ENCODE measurements at places on chromosomes 12 and 14.

- no peak overlapping the region for H3K27ac ChIP-seq
- DNase-seq, result peak; percentile 66
- H3K36me3 ChIP-seq, result peaks cover 40% of the 10 kb centered on the region
- no peaks in the 10 kb centered on the region for H3K27me3 ChIP-seq
These were observed 5.9 kb downstream of the PSMB5 start for GRCh38 chr14:23028799-23029198.

DNA sequence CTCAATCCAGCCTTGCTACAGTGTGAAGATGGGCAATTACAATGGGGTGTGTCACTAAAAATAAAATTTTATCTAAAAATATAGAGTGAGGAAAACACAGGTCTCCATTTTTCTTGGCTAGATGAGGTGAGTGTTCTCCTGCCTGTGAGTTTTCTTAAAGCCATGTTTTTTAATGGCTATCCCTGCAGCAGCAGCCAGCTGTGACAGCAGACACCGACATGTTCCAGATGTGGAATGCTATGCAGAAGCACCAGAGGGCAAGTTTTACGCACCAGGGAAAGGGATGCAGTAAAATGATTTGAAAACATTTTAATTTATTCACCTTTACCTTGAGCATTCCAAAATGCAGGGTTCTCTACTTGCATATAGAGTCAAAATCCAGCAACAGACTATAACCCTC lies 577.0 kb upstream of the STXBP6 start:
- no peak overlapping the region for H3K27ac ChIP-seq
- no peaks in the 10 kb centered on the region for H3K36me3 ChIP-seq
- no peaks in the 10 kb centered on the region for H3K4me1 ChIP-seq
- DNase-seq, result no peak

DNA sequence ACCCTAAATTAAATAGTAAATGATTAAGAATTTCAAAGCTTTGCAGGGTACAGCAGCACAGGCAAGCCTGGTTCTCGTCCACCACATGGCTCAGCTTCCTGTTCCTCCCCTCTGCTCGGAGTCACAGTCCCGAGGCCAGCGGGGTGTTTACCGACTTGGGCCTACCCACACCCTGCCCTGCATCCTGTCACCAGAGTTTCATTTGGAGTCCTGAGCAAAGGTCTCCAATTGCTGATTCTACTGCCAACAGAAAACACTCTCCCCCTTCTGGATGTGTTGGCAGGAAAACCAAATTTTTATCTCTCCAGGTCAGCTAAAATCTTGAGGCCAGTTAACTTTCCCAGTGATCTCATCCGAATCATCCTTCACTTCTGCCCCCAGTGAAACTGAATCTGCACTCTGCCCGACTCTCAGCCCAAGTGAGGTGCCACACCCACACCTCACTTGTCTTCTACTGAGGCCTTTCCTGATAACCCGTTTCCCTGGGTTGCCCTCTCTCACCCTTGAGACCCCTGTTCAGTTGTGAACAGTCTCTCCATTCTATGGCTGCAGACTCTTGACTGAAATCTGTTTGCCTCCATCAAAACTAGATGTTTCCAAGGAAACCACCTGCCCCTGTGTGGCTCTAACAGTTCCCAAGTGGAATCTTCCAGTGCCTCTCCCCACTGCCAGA lies 71.2 kb downstream of the VCPKMT start:
- H3K27ac ChIP-seq, result peak overlapping the region; percentile 89
- H3K27me3 ChIP-seq, result no peaks in the 10 kb centered on the region
- DNase-seq, result peak; percentile 80
- peaks cover 75% of the 10 kb centered on the region for H3K4me1 ChIP-seq
- no peaks in the 10 kb centered on the region for H3K36me3 ChIP-seq

GRCh38 chr12:96719660-96720362 lies 187.2 kb upstream of the NEDD1 start:
- no peaks in the 10 kb centered on the region for H3K27me3 ChIP-seq
- H3K4me1 ChIP-seq, result peaks cover 7% of the 10 kb centered on the region
- no peaks in the 10 kb centered on the region for H3K36me3 ChIP-seq
- peak overlapping the region; percentile 65 for H3K27ac ChIP-seq

DNA sequence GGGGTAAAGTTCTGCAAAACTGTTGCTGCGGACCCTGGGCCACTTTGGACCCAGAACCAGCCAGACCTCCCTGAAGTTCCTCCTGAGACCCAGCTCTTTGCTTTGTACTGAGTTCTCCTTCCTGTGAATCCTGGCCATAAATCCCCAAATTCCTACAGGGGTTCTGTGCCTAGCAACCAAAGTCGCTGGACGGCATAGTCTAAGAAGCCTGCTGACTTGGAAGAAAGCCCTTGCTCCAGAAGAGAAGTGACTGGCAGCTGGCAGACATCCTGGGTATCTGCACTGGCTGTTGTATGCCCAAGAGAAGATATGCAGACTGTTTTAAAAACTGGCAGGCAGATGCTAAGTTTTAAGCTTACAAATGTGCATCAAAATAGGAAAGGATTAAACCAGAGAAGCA lies 99.9 kb upstream of the SLC24A4 start:
- DNase-seq, result no peak
- H3K27me3 ChIP-seq, result no peaks in the 10 kb centered on the region
- no peaks in the 10 kb centered on the region for H3K4me1 ChIP-seq
- H3K27ac ChIP-seq, result no peak overlapping the region
- no peak overlapping the region for H3K4me3 ChIP-seq

DNA sequence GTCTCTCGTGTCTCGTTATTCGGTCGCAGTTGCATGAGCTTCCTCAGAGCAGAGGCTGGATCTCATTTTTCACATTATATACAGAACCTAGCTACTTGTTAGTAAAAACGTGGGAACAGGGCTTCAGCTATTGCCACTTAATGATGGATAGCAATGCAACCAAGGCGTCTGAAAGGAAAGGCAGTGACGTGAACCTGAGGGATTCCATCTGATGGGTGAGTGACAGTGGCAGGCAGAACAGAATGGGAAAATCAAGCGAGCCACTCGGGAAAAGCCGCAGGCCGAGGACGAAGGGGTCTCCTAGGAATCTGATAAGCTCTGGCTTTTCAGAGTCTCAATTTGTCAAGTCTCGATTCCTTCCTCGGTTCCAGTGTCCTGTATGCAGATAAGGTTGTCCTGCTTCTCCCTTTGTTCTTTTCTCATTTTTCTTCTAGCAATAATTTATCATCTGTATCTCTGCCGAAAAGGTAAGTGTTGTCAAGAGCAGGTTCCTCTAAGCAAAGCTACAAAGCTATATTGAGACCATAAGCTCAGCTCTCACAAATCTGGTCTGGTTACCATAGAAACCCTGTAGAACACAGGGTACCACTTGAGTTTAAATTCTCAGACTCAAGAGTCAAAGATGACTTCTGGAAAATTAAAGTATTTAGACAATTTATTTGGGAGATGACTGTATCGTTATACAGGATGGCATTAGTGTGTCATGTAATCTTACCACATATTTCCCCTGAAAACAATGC lies 416.6 kb downstream of the GLT1D1 start:
- H3K27ac ChIP-seq, result no peak overlapping the region
- no peak overlapping the region for H3K4me3 ChIP-seq
- H3K4me1 ChIP-seq, result no peaks in the 10 kb centered on the region
- no peaks in the 10 kb centered on the region for H3K27me3 ChIP-seq

GRCh38 chr14:62854951-62855350 lies 190.3 kb downstream of the KCNH5 start:
- H3K4me1 ChIP-seq, result no peaks in the 10 kb centered on the region
- no peaks in the 10 kb centered on the region for H3K36me3 ChIP-seq
- H3K27ac ChIP-seq, result no peak overlapping the region
- no peak for DNase-seq
- H3K27me3 ChIP-seq, result no peaks in the 10 kb centered on the region

GRCh38 chr12:14958361-14959125 lies 2.9 kb downstream of the ARHGDIB start:
- H3K27me3 ChIP-seq, result no peaks in the 10 kb centered on the region
- peak; percentile 65 for DNase-seq
- peak overlapping the region; percentile 95 for H3K27ac ChIP-seq
- H3K4me1 ChIP-seq, result peaks cover 49% of the 10 kb centered on the region
- H3K4me3 ChIP-seq, result peak overlapping the region; percentile 91
